Astrocyte (in vitro differentiated cells and primary cell): ENCODE measurements at places on chromosomes 13 and 19. TPM values are rescaled to one million over a fixed set of nuclear protein-coding genes. Genes with fewer than 3 reads are reported as not detected.

DNA sequence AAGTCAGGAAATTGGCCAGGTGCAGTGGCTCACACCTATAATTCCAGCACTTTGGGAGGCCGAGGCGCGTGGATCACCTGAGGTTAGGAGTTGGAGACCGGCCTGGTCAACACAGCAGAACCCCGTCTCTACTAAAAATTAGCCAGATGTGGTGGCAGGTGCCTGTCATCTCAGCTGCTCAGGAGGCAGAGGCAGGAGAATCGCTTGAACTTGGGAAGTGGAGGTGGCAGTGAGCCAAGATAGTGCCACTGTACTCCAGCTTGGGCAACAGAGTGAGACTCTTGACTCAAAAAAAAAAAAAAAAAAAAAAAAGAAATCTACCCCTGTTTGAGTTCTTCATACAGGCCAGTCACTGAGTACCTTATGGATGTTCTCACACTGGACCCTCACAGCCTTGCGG is 42.0 kb downstream of the SLC15A1 start:
- H3K27ac ChIP-seq: no peak overlapping the region
- peaks cover 3% of the 10 kb centered on the region for H3K4me1 ChIP-seq
- H3K27me3 ChIP-seq: no peaks in the 10 kb centered on the region
- no peak for DNase-seq
- no peaks in the 10 kb centered on the region for H3K36me3 ChIP-seq

DNA sequence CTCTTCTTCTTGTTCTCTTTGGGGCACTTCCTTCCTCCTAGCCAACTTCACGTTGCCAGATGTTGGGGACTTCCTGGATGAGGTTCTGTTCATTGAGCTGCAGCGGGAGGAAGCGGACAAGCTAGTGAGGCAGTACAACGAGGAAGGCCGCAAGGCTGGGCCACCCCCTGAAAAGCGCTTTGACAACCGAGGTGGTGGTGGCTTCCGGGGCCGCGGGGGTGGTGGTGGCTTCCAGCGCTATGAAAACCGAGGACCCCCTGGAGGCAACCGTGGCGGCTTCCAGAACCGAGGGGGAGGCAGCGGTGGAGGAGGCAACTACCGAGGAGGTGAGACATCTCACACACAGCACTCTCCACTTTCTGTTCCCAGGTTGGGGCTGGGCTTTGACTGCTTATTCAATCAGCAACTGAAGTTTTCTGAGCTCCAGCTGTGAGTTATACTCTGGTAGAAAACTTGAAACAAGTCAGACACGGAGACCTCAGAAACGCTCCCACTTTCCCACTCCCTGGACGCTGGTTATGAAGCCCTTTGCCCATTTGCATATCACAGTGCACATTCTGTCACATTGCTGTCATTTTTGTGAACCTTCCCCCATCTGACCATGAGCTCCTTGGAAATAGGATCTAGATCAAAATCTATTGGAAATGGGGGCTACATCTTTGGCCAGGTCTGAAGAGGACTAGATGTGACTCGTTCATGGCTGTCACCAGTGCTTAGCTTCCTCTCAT is 7.2 kb upstream of the CCDC97 start:
- H3K4me3 ChIP-seq: no peak overlapping the region
- no peak overlapping the region for H3K27ac ChIP-seq
- peaks cover 76% of the 10 kb centered on the region for H3K36me3 ChIP-seq
- DNase-seq: no peak

- H3K4me1 ChIP-seq: no peaks in the 10 kb centered on the region
- H3K27ac ChIP-seq: no peak overlapping the region
- DNase-seq: no peak
- H3K27me3 ChIP-seq: no peaks in the 10 kb centered on the region
Measured at GRCh38 chr19:22526661-22527272, 104.6 kb upstream of the ZNF98 start.

Gene FAM83E
- 1.3 and 1.7 TPM in 2 replicates for total RNA-seq

Gene CABP5
- total RNA-seq: not detected in 2 replicates

DNA sequence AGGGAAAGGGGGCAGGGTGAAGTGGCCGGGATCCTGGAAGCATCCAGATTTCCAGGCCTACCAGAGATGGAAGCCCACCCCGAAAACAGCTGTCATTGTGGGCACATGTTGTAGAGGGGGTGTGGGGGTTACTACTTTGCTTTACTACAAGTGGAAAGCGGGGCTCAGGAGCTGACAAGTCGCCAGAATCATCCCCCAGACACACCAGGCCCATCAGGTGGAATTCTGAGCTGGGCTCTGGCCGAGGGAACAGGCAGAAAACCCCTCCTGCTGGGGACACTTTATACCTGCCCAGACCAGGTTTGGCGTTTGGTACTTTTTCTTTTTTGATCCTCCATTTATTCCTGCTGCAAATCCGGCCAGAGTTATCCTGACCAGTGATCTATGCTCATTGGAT is 3.8 kb downstream of the CDX2 start:
- peaks cover 93% of the 10 kb centered on the region for H3K27me3 ChIP-seq
- H3K4me3 ChIP-seq: no peak overlapping the region
- no peak for DNase-seq
- no peak overlapping the region for H3K27ac ChIP-seq
- peaks cover 3% of the 10 kb centered on the region for H3K4me1 ChIP-seq

Gene CEACAM21
- 2.1 and 2.4 TPM in 2 replicates for total RNA-seq
